ENCODE measurements at places on chromosomes 6 and 20. TPM values are rescaled to one million over a fixed set of nuclear protein-coding genes. Genes with fewer than 3 reads are reported as not detected.

DNA sequence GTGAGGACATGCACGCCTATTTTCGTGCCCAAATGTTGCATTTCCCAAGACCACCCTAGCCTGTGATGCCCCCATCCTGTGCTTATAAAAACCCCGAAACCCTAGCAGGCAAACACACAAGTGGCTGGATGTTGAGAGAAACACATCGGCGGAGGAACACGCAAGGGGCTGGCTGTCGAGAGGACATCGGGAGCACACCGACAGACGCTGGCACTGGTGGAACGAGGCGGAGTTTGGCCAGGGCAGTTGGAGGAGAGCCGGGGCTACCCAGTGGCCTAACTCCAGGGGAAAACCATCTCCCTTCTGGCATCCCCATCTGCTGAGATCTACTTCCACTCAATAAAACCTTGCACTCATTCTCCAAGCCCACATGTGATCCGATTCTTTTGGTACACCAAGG is 225.9 kb upstream of the GRIK2 start:
- DNase-seq, result no peak

DNA sequence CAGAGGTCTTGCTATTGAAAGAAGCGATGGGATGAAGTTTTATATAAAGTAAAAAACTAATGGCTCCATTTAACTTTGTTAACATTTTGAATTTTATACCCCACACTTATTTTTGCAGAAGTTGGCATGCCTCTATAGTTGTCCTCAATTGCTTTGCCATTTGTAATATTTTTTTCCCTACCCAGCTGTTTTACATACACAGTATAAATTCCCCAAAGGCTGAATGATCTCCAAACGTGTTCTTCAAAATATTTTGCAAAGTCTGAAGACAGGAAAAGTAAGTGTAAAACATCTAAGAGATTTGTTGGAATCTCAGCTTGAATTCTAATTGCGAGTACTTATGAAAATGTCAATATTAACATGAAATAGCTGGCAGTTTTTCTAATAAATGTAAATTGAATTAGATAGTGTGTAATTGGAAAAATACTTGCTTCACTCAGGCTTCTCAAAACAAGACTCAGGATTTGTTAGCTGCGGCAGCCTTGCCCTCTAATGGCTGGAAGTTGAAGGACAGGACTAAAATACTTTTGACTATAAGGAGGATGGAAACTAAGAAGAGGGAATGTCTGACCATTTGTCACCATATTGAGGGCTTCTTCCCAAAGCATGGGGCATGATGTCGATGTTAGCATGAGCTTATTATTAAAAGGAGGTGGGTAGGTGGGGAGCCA is 226.8 kb downstream of the UST start:
- DNase-seq, result no peak

- no peak for DNase-seq
Observed at GRCh38 chr6:47785182-47785581, 3.4 kb downstream of the OPN5 start.

GRCh38 chr20:47080365-47080764 is 185.7 kb downstream of the EYA2 start:
- no peak for DNase-seq

DNA sequence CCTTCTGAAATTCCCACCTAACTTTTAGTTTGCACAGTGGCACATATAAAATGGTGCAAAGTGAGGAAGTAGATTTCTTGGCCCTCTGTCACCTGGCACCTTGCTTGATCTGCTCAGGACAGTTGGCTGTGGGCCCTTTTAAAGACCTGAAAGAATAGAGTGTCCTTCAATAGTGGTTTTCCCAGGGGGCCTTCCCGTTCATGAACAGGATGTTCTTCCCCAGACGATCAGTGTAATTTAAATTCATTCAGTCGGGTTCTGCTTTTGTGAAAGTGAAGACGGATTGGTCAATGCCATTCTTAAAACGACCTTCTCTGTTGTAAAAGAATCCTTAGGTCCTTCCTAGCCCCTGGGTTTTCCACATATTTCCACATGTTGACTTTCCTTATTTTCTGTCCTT is 178.5 kb downstream of the SASH1 start:
- DNase-seq, result no peak

DNA sequence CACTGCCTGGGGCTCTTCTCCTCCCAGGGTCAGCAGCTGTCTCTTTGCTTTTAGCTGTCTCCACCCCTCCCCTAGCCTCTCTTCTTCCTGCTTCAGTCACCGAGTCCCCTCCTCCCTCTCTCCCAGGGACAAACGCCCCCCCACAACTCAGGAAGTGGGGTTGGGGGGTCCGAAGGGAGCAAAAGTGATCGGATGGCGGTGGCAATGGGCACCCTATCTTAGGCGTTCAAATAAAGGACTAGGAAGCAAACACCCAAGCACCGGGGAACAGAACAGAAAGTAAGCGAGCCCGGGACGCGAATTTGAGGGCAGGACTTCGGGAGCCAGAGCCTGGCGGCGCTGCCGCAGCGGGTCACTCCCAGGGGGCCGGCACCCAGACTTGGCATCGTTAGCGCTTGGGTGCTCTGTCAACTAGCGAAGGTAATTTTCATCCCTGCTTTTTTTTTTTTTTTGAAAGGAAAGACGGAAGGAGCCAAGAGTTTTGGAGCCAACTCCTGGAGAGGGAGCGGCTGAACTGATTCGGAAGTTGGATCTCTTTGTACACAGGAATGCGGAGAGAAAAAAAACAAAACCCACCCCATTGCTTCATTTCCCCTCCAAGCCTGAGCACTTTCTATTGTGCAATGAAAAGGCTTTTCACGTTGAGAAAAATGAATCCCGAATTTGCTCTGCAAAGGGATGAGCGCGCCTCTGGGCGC is 815 bp upstream of the ITPR3 start:
- DNase-seq, result no peak

DNA sequence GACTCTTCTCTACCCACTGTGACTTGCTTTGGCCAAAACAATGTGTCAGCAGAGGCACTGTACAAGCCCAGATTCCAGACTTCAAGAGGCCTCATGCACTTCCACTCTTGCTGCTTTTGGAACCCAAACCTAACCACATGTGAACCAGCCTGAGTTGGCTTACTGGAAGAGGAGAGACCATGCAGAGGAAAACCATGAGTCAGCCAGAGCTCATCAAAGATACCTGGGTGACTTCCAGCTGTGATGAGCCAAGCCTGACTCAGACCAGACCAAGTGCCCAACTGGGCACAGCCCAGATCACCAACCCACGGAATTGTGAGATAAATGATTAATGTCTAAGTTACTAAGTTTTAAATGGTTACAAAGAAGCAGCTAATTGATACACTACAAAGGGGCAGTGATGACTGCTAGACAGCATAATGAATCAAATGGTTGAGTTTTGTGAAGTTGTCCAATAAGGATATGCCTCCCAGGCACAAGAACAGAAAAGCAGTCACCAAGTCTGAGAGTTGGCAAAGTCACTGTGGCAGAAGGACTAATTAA is 16.2 kb upstream of the BEND6 start:
- peak; percentile 45 for DNase-seq

GRCh38 chr6:131729550-131729949 is 18.7 kb upstream of the CTAGE9 start:
- no peak for DNase-seq

GRCh38 chr6:52650941-52651340 is 20.0 kb upstream of the TMEM14A start:
- no peak for DNase-seq

GRCh38 chr6:38011937-38012336 is 192.4 kb downstream of the ZFAND3 start:
- no peak for DNase-seq

DNA sequence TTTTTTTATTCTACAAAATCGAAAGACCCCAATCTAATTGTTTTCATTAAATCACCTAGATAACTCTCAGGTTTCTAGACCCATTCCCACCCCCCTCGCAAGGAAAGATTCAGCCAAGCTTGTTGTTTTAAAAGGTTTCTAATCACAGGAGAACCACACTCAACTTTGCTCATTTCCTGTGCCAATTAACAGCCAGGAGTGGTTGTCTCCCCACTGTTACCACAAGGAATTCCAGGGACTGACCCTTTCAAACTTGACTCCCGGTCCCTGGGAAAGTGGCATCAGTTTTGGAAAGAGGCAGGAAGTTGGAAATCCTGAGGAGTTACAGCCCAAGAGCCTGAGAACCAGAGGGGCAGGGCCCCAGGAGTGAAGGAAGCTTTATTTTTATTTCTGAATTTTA is 561.3 kb upstream of the JAG1 start:
- DNase-seq, result no peak

DNA sequence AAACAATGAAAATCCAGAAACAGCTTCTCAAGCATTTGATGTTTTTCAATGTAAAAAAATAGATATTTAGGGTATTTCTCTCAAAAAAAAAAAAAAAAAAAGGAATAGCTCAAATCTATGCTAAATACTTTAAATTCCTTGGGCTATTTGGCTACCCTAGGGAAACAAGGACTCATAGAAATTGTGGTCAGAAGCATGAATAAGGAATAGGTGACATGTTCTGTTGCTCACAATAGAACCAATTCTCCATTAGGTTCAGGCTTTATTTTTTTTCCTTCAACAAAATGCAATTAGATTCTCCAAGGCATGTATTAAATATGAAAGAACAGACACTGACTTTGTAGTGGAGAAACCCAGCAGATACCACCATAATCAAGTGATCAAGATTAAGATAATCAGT is 904.3 kb upstream of the FLRT3 start:
- no peak for DNase-seq

DNA sequence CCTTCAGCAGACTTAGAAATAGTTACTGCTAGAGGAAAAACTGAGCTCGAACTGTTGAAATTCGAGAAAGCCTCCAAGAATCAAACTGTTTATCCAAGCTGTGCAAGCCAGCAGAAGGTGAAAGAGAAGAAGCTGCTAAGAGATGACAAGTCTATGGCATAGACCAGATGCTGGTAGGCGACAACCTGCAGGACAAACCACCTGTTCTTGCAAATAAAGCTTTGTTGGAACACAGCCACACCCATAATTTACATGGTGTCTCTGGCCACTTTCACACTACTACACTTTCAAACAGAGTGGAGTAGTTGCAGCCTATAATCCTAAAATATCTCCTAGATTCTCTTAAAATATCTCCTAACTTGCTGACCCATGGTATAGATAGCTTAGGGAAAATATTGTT is 33.3 kb downstream of the TNFRSF21 start:
- DNase-seq, result no peak

- no peak for DNase-seq
Observed at GRCh38 chr6:87124074-87124473, 29.2 kb upstream of the CGA start.

DNA sequence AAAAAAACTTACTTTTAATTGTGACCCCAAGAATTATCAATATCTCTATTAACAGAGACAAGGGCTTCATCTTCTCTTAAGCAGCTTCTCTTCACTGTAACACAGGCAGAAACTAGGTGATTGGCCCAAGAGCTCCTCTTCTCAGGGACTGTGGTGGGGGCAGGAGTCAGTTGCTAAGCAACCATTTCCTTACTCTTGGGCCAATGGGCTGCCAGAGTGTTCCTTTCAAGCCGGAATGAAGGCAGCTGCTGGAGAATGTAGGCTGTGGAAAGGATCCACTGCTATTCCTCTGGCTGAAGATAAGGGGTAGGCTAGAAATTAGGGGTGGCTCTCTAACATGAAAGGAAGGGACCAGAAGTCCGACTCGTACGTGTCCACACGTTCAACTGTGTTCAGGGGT is at the start of gene SEL1L2:
TSS of gene SEL1L2 (minus strand) at position 150 of the 400 bp plus-strand sequence. CDS start at position 70, 80 bp downstream.
- no peak for DNase-seq

- no peak for DNase-seq
Observed at GRCh38 chr6:140718021-140718420, 1343.6 kb upstream of the CITED2 start.

DNA sequence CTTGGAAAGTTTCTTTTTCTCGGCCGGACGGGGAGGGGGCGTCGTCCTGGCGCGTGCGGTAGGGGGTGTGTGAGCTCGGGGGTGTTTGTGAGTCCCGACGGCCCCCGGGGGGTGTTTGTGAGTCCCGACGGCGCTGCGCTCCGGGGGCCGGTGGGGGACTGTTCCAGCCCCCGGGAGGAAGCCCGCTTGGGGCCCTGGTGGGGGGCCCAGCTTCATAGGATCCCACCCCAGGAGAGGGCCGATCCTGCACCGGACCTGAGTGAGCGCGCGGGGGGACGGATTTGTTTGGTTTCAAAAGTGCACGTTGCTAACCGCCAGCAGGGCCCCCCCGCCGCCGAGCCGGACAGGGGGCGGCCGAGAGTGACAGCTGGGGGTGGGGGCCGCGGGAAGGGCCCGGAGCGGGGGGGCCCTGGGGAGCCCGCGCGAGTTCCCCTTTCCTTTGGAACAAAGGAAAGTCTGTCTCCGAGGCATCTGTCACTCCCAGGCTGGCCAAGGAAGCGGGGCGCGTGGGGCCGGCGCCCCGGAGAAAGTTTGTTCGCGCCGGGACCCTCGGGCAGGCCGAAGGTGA is 485 bp downstream of the TGIF2 start:
- DNase-seq, result peak; percentile 33

DNA sequence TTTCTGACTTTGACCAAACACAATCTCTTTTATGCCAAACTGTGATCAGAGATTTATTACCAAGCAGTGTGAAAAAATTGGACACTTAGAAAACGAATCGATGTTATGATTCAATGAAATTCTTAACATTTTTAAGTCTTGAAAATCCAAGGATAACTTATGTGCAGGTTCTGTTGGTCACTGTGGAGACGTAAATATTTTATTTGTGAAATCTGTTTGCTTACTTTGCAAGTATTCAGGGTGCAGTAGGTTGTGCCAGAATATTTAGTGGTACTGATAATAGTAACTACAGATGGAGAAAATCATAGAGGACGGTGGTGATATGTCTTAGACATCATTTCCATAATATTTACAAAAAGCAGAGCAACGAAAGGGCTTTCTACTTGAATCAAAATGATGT is 97.3 kb downstream of the BMP2 start:
- DNase-seq, result no peak

GRCh38 chr6:13383328-13384163 is 55.2 kb upstream of the TBC1D7 start:
- DNase-seq, result no peak

- no peak for DNase-seq
Observed at GRCh38 chr6:139613496-139613895, 239.0 kb upstream of the CITED2 start.

The FAM162B gene
- 3.3 TPM for total RNA-seq

The PSMB9 gene
- 33.9 TPM for total RNA-seq

The CFB gene
- 24.1 TPM for total RNA-seq

The SLPI gene
- 7.9 TPM for total RNA-seq

The OR2B6 gene
- total RNA-seq, result not detected

The FRK gene
- total RNA-seq, result 8.8 TPM

The GPX5 gene
- not detected for total RNA-seq

The CNR1 gene
- total RNA-seq, result 0.88 TPM

Data from heart left ventricle (tissue), 16 donors.